ENCODE measurements at places on chromosomes 5 and 9.
A peak's percentile ranks its signal among the peaks of the same experiment; 100 is the strongest.

GRCh38 chr5:68377733-68378132, 162.2 kb downstream of the PIK3R1 start:
- no peak for DNase-seq

DNA sequence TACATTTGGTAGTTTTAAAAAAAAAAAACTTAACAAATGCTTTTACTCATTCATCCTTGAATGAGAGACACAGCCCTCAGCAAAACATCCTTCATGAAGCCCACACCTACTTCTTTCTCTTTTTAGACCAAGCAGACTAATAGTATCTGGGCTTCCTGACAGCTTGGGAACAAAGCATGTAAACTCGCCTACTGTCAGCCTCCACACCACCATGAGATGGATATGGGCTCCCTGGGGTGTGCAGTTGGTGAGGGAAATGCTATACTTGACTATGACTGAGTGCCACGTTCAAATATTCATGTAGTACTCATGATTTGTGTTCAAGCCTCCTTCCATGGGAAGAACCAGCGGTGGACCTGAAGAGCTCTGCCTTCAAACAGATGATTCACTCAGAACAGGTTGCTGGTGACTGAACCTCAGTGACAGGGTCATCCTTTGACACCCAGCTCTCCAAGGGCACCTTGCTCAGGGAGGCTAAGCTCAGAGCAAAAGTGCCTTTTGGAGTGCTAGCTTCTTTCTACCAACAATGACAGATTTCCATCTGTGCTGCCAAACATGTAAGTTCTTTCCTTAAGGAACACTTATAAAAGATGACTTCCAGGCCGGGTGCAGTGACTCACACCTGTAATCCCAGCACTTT, 36.8 kb downstream of the SLC22A5 start:
- no peak for DNase-seq

DNA sequence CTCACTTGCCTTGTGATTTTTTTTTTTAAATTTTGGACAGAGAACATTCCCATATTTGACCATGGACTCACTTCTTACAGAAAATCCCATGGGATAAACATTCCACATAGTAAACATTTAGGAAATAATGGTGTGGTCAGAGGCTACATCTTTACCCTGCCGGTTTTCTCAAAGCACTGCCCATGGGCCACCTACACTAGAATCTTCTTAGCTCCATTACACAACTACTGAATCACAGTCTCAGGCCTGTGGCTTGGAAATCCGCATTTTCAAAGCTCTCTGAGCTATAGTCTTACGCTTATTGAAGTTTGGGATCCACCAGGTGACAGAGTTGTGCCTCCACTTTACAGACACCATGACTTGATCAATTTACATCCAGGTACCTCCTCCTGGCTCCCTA, 39.4 kb downstream of the ALG2 start:
- no peak for DNase-seq

GRCh38 chr9:115033800-115034199, 84.2 kb downstream of the TNC start:
- DNase-seq, result no peak

DNA sequence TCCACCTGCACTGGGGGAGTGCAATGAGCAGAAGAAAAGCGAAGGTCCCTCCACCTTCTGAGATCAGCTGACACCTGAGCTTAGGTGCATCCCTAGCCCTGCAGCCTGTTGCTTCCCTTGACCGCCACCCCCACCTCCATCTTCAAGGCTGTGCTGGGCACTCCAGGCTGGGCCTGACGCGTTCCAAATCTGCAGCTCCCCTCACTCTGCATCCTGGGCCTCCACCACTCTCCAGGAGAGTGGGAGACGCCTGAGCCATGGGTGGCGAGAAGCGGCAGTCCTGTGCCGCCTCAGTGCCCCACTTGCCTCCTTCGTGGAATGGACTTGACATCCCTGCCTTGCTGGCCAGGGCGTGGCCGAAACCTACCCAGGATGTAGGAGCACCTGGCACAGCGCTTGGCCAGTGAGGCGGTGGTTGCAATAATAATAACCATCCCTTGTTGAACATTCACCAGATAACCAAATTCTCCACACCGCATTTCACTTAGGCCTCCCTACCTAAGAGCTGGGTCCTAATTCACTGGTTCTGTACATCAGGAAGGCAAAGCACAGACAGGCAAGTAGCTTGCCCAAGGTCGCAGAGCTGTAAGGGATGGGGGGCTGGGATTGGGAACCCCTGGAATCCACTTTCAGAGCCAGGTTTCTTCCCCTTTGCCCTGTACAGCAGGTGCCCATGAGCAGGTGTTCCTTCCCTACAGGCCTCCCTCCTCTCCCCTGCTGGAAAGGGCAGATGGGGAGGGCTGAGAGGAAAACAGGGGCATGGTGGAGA, 11.7 kb downstream of the B4GALT7 start:
- DNase-seq, result no peak

- no peak for DNase-seq
These were observed 53.6 kb upstream of the GABRB2 start for GRCh38 chr5:161600156-161600555.

DNA sequence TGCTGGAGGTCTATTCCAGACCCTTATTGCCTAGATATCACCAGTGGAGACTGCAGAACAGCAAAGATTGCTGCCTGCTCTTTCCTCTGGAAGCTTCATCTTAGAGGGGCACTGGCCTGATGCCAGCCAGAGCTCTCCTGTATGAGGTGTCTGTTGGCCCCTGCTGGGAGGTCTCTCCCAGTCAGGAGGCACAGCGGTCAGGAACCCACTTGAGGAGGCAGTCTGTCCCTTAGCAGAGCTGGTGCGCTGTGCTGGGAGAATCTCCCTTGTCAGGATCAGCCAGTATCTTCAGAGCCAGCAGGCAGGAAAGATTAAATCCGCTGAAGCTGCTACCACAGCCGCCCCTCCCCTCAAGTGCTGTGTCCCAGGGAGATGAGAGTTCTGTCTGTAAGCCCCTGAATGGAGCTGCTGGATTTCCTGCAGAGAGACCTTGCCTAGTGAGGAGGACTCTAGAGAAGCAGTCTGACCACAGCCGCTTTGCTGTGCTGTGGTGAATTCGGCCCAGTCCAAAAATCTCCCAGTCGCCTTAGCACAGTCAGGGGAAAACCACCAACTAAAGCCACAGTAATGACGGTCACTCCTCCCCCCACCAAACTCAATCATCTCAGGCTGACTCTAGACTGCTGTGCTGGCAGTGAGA, 124.1 kb downstream of the JAKMIP2 start:
- peak; percentile 25 for DNase-seq

GRCh38 chr5:141747152-141748141, 65.4 kb upstream of the ARAP3 start:
- no peak for DNase-seq

DNA sequence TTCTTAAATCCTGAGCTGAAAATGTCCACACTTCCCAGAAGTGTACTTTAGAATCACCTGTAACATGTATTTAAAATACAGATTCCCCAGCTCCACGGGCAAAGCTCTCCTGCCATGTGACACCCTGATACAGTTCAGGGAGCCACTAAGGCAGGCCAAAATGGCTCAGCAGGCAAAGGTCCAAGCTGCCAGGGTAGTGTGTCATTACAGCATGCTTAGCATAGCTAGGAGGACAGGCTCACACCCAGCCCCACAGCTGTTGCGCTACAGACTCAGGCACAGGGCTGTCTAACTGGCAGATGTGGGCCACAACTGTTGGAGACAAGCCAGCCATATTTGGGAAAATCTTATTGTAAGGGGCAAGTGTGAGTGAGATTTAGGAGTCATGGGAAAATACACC, 73.0 kb downstream of the C9orf85 start:
- DNase-seq, result no peak

GRCh38 chr5:3220201-3220600, 375.4 kb upstream of the IRX1 start:
- no peak for DNase-seq

GRCh38 chr5:69364414-69364813, 4.9 kb downstream of the AK6 start:
- DNase-seq, result peak; percentile 31

DNA sequence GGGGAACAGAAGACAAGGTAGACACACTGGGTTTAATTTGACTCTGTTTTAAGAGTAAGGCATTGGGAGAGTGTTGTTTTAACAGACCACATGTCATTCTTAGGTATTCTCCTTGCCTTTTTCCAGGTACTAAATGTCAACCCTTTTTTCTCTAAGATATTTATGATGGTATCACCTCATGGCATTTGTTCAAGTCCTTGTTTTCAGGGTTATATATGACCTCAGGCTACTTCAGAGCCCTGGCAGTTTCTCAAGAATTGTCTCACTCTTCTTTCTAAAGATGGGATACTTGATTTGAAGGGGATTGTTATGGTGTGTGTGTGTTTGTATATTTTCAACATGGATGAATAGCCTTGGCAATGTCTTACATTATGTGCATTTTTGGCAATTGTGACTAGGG, 131.1 kb upstream of the ACTBL2 start:
- no peak for DNase-seq

DNA sequence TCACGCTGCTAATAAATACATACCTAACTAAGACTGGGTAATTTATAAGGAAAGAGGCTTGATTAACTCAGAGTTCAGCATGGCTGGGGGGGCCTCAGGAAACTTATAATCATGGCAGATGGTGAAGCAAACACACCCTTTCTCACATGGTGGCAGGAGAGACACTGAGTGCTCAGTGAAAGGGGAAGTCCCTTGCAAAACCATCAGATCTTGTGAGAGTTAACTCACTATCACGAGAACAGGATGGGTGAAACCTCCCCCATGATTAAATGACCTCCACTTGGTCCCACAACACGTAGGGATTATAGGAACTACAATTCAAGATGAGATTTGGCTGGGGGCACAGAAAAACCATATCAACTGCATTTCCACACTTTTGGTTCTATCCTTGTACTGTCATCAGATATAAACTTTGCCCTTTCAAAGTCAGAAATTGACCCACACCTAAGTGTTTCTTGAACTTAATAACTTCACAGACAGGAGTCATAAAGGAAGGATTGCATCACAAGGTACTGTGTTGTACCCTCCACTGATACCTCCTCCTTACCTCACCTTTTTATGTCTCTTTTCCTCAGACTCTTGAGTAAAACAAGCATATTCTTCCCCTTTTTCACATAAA, 319.1 kb upstream of the PIK3R1 start:
- peak; percentile 63 for DNase-seq

DNA sequence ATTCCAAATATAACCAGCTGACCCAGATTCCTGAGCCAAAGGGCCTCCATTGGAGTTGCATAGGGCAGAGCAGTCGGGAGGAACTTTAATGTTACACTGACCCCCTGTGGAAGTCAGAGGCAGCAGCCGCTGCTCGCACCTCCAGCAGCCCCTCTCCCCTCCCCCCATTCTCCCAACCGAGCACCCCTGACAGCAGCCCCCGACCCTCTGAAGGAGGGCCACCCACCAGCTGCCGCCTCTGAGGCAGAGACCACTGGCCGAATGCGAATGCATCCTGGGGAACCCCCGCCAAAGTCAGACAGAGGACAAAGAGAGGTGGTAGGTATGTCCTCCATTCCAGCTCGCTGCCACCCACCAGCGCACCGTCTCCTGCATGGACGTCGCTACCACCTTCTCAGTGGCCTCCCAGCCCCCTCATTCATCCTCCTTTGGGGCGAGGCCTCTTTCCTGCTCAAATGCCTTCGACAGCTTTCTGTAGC, 231.0 kb downstream of the CDK5RAP2 start:
- no peak for DNase-seq

DNA sequence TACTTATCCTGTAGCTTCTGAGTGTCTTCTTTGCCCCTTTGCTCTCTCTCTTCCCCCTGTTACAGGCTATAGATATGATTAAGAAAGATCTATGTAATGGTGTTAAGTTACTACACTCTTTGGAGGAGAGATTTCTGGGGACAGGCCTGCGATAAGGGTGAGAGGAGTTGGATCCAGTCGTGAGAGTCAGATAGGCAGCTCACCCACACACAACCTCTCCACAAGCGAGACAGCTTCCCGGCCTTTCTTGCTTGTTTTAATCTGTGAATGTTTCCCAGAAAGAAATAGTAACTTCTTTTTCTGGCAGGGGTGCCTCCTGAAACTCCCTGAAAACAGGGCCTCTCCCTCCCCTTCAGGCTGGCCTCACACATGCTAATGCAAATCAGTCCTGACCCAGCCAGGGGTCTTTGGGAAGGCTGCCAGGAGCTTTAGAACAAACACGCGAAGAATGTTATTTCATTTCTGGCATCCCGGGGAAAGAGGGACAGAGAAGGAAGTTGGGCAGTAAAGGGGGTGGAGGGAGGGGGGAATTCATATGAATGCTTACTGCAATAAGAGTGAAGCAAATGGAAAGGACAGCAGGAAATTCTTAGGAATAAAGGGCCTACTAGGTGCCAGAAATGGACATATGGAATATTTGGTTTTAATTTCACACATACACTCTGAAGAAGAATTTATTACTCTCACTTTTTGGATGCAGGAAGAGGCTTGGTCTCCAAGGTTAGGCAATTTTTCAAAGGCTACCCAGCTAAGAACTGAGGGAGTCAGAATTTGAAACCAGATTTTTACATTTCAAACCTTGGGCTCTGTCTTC, 215.8 kb upstream of the TRIM32 start:
- no peak for DNase-seq

- no peak for DNase-seq
These were observed 285.4 kb downstream of the TMEM232 start for GRCh38 chr5:110441035-110441434.

DNA sequence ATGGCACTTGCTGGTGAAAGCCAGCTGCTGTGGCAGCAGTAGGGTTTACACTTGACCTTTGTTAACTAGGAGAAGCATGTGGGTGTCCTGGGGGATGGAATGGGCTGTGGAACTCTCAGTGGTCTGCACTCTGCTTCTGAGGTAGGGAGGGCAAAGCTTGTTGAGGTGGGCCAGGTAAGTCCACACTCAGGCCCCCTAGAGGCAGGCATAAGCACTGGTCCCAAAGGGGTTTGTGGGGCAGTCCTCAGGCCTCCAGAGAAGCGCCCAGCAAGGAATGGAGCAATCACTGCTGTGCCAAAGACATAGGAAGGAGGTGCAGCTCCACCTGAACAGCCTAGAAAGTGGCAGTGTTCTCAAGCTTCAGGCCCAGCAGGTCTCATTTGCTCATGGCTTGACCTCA, 34.7 kb downstream of the INSL4 start:
- DNase-seq, result no peak

GRCh38 chr5:93746406-93747056, 5.1 kb upstream of the POU5F2 start:
- DNase-seq, result no peak

- peak; percentile 62 for DNase-seq
These were observed 38.7 kb downstream of the PLEKHG4B start for GRCh38 chr5:130601-131131.

GRCh38 chr9:4579001-4579400, 83.1 kb upstream of the PLPP6 start:
- DNase-seq, result no peak

- DNase-seq, result no peak
These were observed 9.5 kb downstream of the HK3 start for GRCh38 chr5:176889321-176890280.
